Fibroblast of skin of right quadriceps (primary cell): ENCODE measurements at places on chromosomes 5 and 9.

DNA sequence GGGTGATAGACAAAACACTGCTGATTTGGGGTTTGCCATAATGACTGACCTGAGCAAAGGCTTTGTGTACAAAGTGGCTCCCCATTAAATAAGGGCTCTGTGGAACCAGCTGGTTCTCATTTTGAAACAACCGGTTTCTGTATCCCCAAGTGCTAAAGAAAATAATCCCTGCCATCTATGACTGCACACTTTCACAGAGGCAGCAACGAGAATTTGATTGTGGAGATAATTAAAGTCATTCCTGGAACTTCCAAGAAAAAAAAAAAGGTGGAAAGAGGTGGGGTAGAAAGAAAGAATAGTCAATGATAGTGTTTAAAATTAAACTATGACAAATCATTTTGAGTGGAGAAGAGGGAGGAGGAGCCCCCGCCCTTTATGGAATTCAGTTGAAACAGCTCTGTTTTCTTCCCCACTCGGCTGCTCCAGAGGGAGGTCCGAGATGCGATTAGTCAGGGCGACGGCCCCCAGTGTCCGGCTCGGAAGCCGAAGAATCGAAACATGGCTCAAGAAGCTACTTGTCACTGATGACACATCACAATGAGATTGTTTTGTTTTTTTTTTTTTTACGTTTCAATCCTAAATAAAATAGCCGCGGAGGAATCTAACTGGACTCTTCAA, 38.4 kb downstream of the EBF1 start:
- peak; percentile 87 for DNase-seq

DNA sequence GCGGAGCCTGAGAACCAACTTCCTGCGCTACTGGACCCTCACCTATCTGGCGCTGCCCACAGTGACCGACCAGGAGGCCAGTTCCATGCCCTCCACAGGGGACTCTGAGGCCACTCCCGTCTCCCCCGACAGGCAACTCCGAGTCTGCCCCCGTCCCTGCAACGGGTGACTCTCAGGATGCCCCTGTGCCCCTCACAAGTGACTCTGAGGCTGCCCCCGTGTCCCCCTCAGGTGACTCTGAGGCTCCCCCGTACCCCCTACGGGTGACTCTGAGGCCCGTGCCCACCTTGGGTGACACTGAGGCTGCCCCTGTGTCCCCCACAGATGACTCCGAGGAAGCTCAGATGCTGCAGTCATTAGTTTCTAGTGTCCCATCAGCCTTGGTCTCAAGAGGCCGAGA, 25.1 kb downstream of the CEL start:
- no peak for DNase-seq

GRCh38 chr9:117783828-117784227, 79.6 kb downstream of the TLR4 start:
- no peak for DNase-seq

GRCh38 chr5:157187046-157187754, 6.6 kb downstream of the ITK start:
- no peak for DNase-seq

DNA sequence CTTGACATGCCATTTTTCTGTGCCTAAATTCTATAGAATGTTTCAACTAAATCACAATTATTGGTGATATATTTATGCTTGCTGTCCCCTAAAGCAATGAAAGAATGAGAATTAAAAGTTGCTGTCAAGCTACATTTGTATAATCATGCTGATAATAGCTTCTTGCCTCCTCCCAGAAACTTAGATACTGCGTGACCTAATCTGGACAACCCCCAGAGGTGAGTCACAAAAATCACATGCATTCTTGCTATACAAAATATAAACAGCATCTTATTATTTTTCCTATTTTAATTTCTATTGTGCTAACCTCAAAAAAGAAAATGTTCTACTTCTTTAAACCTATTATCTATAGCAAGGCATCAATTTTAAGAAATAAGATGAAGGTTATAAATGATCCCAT, 995.8 kb upstream of the ACO1 start:
- DNase-seq: no peak
